ENCODE measurements at places on chromosomes 6 and 20.

- DNase-seq: no peak
These were observed 7.0 kb downstream of the UQCC1 start for GRCh38 chr20:35404614-35405259.

DNA sequence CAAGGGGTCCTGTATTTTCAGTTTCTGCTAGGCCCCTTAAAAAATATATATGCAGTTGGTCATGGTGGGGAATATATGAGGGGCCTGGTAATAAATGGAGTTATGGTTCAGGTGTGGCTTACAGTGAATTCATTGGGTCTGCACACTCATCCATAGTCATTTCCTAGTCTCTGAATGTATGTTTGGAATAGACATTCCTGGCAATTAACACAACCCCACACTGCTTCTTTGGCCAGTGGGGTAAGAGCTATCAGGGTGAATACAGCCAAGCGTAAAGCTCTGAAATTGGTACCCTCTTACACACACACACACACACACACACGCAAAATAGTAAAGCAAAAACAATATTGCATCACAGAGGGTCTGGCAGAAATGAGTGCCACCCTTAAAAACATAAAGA lies 56.5 kb downstream of the QRSL1 start:
- no peak for DNase-seq

DNA sequence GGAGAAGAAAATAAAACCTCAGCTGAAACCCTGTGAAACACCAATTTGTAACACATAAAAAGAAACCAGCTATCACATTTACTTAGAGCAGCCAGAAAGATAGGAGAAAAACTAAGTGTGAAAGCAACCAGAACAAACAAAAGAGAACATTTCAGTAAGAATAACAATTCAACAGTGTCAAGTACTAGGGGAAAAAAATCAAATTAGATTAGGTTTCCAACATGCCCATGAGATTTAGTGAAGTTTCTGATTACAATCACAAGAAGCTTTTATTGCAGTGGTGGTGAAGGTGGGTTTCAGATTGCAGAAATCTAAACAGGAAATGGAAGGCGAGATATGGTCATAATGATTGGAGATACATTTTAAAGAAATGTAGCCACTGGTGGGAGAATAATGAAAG lies 22.1 kb upstream of the TRDN start:
- DNase-seq: no peak

- no peak for DNase-seq
These were observed 34.4 kb upstream of the GCLC start for GRCh38 chr6:53579338-53579737.

DNA sequence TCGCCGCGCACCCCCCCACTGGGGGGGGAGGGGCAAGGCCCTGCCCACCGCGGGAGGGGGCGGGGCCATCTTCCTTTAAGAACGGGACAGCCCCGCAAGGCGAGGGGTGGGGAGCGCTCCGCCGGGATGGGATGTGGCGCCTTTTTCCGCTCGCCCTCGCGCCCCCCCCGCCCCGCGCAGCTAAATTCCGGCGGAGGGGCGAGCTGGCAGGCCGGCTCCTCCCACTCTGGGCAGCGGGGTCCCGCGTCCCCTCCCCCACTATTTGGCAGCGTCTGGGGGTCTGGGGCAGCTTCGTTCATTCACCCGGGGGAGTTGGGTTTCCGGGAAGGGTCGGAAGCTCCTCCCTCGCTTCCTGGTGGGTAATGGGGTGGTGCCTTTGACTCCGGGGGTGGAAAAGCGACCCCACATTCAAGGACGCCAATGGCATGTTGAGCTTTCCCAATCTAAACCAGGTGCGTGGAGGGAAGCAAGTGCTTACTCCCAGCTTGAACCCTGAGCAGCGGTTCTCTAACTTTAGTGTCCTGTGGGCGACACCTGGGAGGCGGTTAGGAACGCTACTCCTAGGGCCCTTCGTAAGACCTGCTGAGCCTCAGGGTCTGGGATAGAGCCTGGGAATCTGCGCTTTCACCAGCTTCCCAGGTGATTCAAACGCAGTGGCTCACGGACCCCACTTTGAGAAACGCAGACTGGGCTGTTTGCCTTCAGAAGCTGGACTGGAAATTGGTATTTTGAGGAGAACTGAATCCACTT lies 927 bp downstream of the ASXL1 start:
- DNase-seq: peak; percentile 72

GRCh38 chr6:158744986-158745430 lies 74.2 kb downstream of the EZR start:
- no peak for DNase-seq

DNA sequence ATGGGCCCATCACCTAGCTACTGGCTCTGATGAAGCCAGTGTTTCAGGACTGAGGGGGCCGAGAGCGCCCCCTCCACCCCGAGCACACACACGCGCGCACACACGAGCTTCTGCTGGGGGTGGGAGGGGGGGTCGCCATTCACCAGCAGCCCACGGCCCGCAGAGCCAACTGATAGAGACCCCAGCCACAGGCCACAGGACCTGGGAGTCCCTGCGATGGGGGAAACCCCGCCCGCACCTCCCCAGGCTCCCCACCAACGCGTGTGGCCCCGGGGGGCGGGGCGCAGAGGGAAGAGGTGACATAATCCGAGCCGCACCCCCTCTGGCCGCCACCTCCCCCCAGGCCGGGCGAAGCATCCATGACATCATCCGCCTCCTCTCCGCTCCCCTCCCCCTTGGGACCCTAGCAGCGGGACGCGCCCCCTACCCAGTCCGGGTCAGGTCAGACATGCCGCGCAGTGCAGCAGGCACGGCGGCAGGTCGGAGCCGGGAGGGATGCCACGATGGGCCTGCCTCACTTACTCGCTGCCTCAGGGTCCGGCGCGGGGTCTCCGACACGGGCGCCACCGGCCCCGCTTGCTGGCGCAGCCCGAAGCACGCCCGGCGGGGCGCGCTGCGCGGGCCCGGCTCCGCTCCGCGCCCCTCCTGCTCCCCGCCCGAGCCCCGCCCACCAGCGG lies at the start of gene LZTS3:
TSS of gene LZTS3 (minus strand) at position 617 of the 677 bp plus-strand sequence. CDS start 6,386 bp downstream, outside the sequence.
- DNase-seq: peak; percentile 82

GRCh38 chr6:164854526-164854925 lies 454.9 kb downstream of the C6orf118 start:
- no peak for DNase-seq

GRCh38 chr6:43733471-43734293 lies 36.3 kb upstream of the VEGFA start:
- peak; percentile 75 for DNase-seq

DNA sequence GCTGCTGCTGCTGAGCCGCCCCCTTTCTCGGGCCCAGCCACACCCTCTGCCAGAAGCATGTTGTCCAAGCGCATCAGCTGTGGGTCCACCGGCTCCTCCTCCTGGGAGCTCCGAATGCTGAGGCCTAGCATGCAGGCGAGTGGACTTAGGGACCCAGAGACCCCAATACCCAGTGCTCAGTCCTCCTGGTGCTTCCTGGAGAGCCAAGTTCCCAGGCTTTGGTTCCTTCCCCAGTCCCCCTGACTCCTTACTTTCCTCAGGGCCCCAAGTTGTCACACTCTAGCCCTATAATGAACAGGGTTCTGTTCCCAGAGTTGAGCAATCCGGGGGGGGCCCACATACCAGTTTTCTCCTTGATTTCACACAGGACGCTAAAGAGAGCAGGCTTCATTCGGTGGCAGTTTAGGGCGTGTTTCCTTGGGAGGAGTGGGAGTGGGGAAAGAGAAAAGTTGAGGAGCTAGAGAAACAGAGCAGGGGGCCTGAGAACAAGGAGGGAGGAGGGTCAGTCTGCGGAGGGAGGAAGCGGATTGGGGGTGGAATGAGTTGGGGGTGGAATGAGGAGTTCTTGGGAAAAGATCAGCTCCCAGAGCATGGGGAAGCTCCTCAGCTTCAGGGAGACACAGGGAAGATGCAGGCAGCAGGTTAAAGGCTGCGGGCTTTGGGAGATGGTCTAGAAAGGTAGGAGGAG lies 1.5 kb downstream of the PBX2 start:
- no peak for DNase-seq

- DNase-seq: no peak
These were observed 191.6 kb upstream of the EXOC2 start for GRCh38 chr6:884570-884969.

GRCh38 chr20:44758247-44759101 lies 12.8 kb downstream of the KCNK15 start:
- DNase-seq: no peak

- no peak for DNase-seq
These were observed 129.8 kb downstream of the COL12A1 start for GRCh38 chr6:75076009-75076408.

DNA sequence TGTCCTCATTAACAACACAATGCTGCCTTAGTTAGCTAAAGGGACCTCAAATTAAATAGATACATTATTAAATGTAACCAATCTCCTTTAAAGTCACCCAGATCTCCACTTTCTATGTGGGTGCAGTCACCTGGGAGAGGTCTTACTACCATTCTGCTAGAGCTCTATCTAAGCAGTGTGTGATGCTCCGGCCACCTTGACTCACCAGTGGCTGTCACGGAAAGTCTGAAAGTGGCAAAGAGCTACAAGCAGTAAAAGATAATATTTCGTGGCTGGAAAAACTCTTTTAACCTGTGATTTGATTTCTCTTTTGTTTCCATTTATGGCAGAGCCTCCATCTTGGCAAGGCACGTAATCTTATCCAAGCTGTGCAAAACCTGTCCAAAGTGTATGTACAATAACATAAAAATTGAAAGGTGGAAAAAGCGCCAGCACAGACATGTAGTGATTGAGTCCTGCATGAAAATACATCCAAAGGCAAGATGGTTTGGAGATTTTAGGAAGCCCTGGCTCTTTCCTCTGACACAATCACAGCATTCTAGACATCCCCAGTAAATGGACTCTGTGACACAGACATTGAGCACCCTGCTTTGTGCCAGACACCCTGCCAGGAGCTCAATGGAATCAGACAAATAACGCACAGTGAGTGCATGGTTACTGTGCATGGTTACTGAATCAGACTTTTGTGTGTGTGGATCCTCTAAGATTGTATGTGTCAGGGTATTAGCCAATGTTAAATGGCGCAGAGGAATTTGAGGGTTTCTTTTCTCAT lies 116.6 kb downstream of the ADAT2 start:
- DNase-seq: no peak

DNA sequence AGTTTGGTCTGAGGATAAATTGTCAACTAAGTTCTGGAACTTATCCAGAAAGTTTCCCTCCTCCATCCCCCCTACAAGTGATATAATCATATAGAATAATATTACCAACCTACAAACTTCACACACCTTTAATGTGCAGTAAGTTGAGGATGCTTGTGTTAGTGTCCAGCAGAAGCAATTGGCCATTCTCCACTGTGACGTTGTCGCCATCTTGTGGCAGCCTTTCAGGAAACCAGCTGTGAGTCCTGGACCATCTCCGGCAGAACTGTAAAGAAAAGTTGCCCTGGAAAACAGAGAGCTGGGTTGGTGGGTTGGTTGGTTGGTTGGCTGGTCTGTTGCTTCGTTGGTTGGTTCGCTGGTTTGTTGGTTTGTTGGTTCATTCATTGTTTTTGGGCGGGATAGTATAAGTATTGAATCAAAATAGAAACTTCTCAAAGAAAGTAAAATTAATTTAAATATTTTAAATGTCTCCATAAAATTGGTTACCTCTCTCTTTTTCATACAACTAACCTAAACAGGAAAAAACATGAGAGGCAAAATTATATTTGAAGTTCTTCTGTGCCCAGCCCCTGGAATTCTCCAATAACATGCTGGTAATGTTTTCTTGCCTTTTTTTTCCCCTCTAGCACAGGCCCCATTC lies 127.5 kb downstream of the PKHD1 start:
- DNase-seq: no peak

GRCh38 chr6:55174211-55175026 lies at the start of gene HCRTR2:
TSS of gene HCRTR2 (plus strand) at chr6:55174515. CDS start at chr6:55174588, 73 bp downstream.
- DNase-seq: no peak

DNA sequence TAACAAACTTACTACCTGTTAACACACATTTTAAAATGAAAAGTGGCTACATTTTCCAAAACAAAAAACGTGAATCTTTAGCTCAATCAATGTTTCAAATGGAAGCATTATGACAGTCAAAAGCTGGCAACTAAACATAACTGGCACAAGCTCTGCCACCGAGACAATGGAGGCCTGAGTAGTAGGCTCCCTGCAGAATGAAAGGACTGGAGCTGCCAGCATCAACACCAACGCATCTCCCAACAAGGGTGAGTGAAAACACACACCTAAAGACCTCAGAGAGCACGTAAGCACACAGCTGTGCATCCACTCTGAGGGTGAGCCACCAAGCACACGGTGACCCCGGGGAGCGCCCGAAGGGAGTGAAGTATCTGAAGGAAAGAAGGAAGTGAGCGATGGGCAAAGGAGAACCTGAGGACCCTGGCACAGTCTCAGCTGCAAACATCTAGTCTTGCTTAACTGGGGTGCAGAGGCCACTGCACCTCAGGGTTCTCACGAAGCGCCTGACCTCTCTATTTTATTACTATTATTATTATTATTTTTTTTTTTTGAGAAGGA lies 1.6 kb upstream of the ADRM1 start:
- no peak for DNase-seq

GRCh38 chr6:154352898-154353585 lies 3.6 kb downstream of the IPCEF1 start:
- DNase-seq: no peak

DNA sequence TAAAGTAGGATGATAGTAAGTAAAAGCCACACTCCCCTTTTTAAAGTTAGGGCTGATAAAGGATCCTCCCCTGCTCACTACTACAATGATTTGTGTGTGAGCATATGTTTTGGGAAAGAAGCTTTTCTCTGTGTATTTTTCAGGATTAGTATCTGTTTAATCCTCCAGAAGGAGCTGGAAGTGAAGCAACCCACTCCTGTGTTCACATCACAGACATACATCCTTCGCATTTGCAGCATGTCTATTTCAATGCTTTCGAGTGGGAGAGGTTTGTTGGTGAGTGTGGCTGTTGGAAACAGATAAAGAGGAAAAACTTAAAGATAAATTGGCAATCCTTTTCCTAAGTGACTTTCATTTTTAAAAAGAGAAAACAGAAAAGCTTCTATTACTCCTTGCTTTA lies 31.6 kb upstream of the RGS17 start:
- no peak for DNase-seq

DNA sequence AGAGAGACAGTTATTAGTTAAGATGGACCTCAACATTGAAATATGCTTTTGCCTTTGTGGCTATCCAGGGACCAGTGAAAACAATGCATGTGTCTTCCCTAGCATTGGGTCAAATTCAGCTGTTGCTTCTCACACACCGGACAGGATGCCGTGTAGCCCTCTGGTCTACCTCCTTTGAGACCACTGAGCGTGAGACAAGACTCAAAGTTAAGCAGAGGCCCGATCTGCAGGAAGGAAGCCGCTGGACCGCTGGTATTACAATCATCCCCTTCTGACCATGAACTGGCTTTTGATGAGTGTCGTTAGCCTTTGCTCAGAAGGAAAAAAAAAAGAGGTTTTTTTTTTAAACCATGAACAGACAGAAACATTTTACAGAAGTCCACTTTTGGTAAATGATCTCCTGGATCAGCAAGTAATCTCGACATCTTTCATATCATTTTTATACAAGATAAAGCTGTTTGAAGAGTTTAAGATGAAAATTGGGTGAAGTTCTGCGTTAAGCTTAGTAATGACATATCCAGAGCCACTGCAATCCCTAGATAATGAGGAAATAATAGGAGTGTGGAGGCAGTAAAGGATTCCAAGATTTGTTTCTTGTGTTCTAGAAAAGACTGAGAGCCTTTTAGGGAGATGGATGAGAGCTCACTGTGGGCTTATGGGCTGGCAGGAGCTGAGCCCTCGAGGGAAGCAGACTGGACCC lies 622.8 kb downstream of the QKI start:
- no peak for DNase-seq

Data from CD8-positive, alpha-beta T cell (primary cell).